ENCODE measurements at places on chromosomes 6 and 20. TPM values are rescaled to one million over a fixed set of nuclear protein-coding genes. Genes with fewer than 3 reads are reported as not detected.
A peak's percentile ranks its signal among the peaks of the same experiment; 100 is the strongest.

Gene PDSS2
- total RNA-seq, result 14.6 TPM

Gene FNDC1
- total RNA-seq, result 0.17 TPM

Gene PI16
- 0.32 TPM for total RNA-seq

Gene TGM3
- total RNA-seq, result not detected

Gene PTGIS
- total RNA-seq, result 0.26 TPM

DNA sequence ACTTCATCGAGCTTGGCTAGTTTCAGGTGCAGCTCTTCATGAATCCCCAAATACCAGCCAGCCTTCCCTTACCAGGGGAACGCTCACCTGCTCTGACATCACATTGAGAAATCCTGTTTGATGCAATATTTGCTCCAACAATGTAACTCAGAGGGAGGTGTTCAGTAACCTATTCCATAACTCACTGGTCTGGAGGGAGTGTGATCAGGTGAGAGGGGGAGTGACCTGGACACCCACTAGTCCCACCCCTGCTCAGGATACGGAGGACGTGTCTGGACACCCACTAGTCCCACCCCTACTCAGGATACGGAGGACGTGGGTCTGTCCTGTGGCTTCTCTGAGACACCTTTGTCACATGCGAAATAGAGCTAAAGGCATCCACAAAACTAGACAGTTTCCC lies 70.3 kb downstream of the HUS1B start:
- H3K27ac ChIP-seq, result peak overlapping the region; percentile 44
- no peak overlapping the region for H3K4me3 ChIP-seq
- H3K27me3 ChIP-seq, result no peaks in the 10 kb centered on the region
- H3K36me3 ChIP-seq, result no peaks in the 10 kb centered on the region

DNA sequence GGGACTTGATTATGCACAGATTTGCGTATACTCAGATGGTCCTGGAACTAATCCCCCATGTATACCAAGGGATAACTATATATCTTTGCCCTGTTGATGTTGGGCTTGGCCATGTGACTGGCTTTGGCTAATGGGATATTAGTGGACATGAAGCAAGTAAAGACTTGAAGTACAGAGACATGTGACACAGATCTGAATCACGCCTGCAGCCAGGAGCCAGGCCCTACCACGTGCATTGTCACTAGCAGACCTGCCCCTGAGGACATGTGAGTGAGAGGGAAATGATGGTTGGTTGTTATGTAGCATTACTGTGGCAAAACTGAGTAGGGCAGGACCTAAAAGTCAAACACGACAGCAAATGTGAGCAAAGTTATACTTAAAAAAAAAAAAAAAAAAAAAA lies 155.7 kb downstream of the AKAP7 start:
- no peak overlapping the region for H3K27ac ChIP-seq
- H3K27me3 ChIP-seq, result peaks cover 10% of the 10 kb centered on the region
- no peak for DNase-seq
- H3K4me1 ChIP-seq, result no peaks in the 10 kb centered on the region
- H3K36me3 ChIP-seq, result no peaks in the 10 kb centered on the region
- no peak overlapping the region for H3K4me3 ChIP-seq

- no peaks in the 10 kb centered on the region for H3K4me1 ChIP-seq
- H3K4me3 ChIP-seq, result no peak overlapping the region
Observed at GRCh38 chr6:148878683-148879082, 131.9 kb downstream of the UST start.

All from Calu3 (cell line).